ENCODE measurements at places on chromosomes 5 and 9.

GRCh38 chr9:129752900-129753729 lies at the start of gene PTGES:
PTGES (minus strand) TSS chr9:129753042; CDS start chr9:129753012, 30 bp downstream.
- DNase-seq = peak; percentile 45

GRCh38 chr5:73434461-73434860 lies 14.1 kb downstream of the FOXD1 start:
- no peak for DNase-seq

DNA sequence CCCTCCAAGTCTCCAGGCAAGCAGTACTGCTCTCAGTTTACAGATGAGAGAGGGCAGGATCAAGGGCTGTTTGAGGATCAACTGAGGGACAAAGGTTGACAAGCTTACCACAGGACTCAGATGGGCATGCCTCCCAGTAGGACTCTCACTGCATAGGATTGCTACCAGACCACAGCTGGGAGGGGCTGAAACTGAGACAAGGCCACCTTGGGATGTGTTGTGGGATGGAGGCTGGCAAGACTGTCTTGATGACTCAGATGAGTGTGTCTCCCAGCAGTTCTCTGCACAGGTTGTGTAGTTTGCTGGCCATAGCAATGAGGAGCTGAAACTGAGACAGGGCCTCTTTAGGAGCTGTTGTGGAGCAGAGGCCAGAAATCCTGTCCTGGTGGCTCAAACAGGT lies 222.2 kb upstream of the IRX1 start:
- DNase-seq = no peak

GRCh38 chr5:66230551-66230950 lies 86.5 kb downstream of the SREK1 start:
- DNase-seq = no peak

DNA sequence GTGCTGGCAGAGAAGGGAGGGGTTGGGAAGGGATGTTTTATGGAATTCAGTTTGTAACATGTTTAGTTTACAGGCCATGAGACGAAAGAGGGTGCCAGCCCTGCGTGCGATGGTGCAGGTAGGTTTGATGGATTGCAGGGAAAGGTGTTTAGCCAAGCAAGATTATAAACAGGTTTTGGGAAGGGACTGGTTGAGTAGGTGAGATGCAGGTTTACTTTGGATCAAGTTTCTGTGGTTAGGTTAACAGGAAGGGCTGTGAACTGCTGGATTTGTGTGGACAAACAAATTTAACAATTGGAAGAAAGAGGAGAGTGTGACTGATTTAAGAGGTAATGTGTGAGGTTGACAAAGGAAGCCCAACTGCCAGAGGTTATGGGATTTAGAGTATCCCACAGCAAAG lies 32.6 kb upstream of the GPX3 start:
- no peak for DNase-seq

- no peak for DNase-seq
Measured at GRCh38 chr5:89324990-89325389, 442.0 kb upstream of the MEF2C start.

DNA sequence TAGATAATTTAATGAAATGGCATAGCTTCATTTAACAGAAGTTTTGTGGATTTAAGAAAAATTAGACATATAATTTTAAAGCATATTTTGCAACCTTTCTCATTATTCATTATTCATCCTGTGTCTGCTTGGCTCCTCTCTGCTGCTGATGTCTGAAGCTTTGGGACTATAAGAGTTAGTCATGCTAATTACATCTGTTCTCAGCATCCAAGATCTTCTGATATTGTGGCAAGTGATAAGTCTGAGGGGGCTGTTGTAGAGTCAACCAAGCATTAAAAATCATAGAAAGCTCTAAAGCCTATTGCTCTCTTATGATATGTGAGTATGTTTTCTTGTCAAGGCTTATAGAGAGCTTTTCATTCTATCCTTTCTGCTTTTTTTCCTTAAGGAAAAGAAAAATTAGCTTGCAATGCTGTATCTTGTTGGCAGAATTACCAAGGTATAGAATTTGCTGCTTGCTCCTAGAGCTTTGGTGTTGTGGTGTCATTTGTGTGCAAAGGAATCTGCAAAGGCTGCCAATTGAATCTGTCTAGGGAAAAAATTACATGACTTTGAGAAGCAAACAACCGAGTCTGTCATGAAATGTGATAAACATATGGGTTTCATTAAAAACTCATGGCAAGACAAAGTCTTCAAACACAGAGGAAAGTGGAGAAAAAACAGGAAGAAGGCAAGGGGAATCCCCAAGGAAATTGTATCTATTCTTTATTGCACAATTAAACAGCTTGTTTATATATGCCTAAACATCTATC lies 156.1 kb upstream of the DAB2 start:
- DNase-seq = no peak

DNA sequence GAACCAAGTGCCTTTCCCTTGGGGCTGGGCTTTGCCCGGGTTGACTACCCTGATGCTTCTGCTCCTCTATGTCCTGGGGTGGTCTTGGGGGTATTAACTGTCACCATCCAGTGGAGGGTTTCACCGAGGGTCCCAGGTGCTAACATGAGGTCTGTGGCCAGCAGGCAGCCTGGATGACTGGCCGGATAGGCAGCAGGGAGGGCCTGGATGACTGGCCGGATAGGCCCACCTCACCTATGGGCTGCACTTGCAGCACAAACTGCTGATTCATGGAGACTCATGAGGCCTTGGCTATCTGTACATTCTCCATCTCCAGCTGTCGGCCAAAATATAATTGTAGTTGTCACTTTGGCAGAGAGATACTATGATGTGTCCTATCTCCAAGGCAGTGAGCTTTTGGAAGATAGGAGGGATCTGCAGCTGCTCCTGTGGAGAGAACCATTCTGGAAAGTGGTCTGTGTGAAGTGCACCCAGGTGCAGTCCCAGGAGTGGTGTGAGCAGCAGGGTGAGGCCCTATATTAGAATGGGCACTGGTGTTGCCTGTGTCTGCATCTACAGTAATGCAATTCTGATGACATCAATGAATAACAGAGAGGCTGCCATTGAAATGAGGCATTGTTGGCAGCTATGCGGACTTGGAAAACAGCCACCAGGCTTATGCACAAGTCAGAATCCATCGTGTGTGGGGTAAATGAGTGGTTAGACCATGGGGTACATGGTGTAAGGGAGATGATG lies 26.3 kb upstream of the CDKN2AIPNL start:
- DNase-seq = no peak

DNA sequence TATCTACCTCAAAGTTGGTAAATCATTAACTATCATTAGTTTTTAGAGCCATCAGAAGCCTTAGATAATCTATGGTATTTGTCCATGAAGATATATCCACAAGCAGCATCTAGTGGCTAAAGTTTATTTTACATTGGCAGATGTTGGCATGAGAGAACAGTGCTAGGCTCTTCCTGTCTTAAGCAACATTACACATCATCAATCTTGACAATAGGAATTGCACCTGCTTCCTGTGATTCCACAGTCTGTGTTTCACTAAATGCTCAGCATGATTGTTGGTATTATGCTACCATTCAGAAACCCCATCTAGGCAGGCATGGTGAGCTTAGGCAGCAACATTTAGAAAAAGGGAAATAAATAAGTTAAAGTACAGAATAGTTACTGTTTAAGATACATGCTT lies 246.6 kb downstream of the SLCO4C1 start:
- no peak for DNase-seq

GRCh38 chr5:35098214-35098613 lies 50.5 kb upstream of the AGXT2 start:
- DNase-seq = no peak

GRCh38 chr9:131943351-131943841 lies 136.3 kb downstream of the MED27 start:
- DNase-seq = no peak

GRCh38 chr5:10090074-10090473 lies 159.6 kb downstream of the ATPSCKMT start:
- DNase-seq = no peak

- DNase-seq = no peak
Measured at GRCh38 chr9:92986176-92987119, 39.1 kb downstream of the FGD3 start.

GRCh38 chr9:121216271-121216805 lies 14.7 kb upstream of the RAB14 start:
- no peak for DNase-seq

- no peak for DNase-seq
Measured at GRCh38 chr9:33465596-33466564, 7.8 kb downstream of the NOL6 start.

DNA sequence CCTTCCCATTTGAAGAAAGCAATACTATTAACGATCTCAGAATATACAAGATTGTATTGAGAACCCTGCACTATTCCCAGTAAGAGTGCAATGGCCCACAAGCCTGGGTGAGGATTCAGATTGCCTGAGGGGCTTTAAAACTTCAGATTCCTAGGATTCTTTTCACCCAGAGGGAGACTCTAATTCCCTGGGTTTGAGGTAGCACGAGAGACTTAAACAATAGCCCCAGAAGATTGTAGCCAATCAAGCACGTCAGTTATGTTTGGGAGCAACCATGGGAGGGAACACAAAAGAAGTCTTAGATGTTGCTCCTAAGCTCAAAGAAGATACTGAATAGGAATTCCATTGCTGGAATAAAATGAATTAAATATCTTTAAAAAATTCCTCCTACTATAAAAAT lies 17.9 kb downstream of the MRPS27 start:
- no peak for DNase-seq

Data from stimulated activated CD4-positive, alpha-beta T cell treated with anti-CD3 and anti-CD28 coated beads, Interleukin-1b, Interleukin-23, amount 100 ng/mL, for 1 hour (primary cell).